ENCODE measurements at places on chromosomes 5 and 9.

GRCh38 chr5:89343666-89344065 is 460.7 kb upstream of the MEF2C start:
- DNase-seq: peak; percentile 23

DNA sequence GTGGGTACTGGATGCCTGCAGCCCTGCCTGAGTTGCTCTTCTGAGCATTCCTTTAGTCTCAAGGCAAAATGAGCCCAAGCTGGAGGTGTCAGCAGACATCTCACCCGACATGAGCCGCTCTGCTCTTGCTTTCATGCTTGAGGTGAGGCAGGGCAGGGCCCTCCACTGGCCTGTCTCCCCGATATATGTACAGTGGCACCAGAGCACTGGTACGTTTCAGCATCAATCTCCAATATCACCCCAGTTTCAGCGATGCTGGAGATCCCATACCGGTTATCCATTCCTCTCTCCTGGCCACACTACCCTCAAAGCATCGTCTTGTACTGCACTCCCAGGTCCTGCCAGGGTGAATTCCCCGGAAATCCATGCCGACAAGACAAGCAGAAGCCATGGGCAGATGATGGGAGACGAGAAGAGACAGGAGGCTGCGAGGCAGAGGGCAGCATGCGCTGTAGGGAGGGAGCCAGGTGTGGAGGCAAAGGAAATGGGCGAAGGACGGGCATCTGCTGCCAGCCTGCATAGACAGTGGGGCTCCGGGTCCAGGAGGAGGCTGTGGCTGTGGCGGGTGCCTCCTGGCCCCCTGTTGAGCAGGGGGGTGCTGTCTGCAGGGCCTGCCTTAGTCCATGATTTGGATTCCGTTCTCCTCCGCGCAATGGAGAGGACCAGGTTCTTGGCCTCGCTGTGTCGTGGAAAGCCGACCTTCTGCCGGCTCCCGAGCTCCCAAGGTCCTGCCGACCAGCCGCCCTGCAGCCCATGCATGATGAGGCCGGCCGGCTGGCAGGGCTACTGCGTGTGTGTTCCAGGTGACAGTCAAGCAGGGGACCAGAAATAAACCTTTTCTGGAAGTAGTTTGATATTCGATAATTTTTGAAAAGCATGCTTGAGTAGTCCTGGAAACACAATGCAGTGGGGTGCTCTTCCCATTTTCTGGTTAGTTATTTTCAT is 152.2 kb upstream of the IRX2 start:
- no peak for DNase-seq

DNA sequence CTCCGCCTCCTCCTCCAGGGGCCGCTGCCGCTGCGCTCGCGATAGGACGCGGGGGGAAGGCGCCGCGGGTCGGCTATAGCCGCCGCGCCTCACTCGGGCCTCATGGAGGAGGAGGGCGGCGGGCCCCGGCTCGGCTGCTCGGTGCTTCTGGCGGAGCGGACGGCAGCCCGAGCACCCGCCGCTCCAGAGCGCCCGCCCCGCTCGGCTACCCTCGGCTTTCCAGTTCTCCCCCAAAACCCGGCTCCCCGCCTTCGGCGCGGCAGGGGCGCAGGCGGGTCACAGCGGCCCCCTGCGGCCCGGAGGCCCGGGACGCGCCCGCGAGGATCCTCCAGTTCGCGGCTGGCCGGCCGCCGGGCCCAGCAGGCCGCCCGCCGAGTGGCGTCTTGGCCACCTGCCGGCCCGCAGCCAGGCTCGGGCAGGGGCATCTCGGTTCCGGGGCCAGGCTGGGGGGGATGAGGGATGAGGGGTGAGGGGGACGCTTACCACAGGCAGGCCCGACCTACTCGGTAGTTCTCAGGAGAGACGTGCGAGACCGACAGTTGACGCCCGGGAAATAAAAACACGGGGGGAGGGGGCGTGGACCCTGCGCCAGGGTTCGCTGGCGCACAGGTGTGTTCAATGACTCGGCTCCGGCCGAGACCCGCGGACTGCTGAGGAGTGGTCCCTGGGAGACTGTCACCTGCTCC is at the start of gene PAIP1:
Gene PAIP1 (minus strand): TSS at position 221 of the 686 bp plus-strand sequence. CDS start 231 bp downstream, outside the sequence.
- DNase-seq: peak; percentile 89

GRCh38 chr5:99169309-99169708 is 240.5 kb upstream of the CHD1 start:
- DNase-seq: no peak

DNA sequence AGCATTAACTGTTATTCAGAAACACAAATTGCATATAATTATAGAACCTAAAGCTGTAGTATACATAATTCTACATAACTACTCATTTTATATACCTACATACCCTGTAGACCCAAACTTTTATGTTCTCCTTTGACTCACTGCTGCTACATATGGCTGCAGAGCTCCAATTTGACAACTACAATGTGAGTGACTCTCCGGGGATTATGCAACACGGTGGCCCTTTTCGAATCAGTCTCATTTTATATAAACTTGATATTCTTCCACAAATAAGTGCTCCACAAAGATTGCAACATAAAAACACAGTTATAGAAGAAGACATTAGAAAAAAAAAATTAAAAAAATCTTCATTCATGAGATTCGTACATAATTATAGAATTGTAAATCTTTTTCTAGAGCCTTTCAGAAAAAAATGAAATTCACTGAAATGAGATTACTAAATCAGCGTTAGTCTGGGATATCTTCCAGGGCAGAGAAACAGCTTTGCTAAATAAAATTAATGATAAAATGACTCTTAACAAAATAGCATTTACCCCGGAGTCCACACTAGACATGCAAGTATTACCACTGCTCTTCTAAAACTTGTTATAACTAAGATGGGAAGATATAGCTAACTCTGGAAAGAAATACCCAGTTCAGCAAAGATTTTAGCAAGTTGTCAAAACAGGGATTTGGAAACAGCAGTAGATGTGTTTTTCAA is 52.6 kb downstream of the SRFBP1 start:
- no peak for DNase-seq

GRCh38 chr9:120937127-120937526 is 10.5 kb upstream of the TRAF1 start:
- DNase-seq: no peak

- no peak for DNase-seq
These were observed 53.9 kb downstream of the CSNK1A1 start for GRCh38 chr5:149497357-149497756.

DNA sequence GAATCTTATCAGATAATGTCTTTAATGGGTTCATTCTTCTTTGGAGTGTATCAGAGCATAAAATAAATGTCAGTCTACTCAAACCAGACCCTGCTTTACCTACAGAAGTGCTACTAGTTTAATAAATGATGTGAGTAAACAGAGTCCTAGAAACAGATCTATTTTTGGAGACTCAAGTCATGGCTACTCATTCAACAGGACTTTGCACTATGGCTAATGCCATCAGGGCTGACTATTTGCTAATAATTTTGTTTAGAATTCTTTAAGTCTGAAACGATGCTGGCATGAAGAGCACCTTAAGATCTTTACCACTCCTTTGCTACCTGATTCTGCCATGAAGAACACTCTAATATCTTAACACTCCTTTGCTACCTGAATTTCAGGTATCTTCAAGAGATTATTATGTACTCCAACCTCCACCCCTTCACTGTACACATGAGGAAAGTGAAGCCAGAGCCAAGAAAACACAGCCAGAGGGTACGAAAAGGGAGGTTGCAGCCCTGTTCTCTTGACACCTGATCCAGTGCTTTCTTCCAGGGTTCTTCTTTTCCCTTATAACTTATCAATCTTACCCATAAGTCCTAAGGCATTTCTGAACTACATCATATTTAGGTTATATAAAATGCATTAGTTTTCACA is 62.4 kb downstream of the ZNF608 start:
- DNase-seq: no peak

- no peak for DNase-seq
These were observed 86.0 kb upstream of the SH3PXD2B start for GRCh38 chr5:172540099-172540870.

DNA sequence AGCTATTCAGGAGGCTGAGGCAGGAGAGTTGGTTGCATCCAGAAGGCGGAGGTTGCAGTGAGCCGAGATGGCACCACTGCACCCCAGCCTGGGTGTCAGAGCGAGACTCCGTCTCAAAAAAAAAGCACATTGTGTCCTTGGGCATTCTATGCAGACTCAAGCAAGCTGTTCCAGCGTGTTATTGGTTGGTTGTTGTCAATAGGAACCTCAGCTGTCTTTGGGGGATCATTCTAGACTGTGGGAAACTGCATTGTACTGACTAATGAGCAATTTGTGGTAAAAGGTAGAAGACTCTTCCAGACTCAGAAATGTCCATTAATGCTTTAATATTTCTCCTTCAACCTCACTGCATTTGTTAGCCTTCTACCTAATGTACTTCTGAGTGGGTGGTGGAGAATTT is 379.5 kb upstream of the GRAMD2B start:
- no peak for DNase-seq

Data from activated CD4-positive, alpha-beta T cell treated with anti-CD3 and anti-CD28 coated beads, Interleukin-2, Interleukin-6, amounts not matched to agents 100 ng/mL and 50 ng/mL, durations not matched to agents 16 hours and 8 hours (primary cell).